Activated CD4-positive, CD25-positive, alpha-beta regulatory T cell (primary cell): ENCODE measurements at places on chromosomes 5 and 9.
A peak's percentile ranks its signal among the peaks of the same experiment; 100 is the strongest.

- no peak for DNase-seq
These were observed 6.4 kb upstream of the SMIM32 start for GRCh38 chr5:136199408-136199807.

GRCh38 chr9:99121604-99122003 lies 16.7 kb downstream of the TGFBR1 start:
- DNase-seq: no peak

DNA sequence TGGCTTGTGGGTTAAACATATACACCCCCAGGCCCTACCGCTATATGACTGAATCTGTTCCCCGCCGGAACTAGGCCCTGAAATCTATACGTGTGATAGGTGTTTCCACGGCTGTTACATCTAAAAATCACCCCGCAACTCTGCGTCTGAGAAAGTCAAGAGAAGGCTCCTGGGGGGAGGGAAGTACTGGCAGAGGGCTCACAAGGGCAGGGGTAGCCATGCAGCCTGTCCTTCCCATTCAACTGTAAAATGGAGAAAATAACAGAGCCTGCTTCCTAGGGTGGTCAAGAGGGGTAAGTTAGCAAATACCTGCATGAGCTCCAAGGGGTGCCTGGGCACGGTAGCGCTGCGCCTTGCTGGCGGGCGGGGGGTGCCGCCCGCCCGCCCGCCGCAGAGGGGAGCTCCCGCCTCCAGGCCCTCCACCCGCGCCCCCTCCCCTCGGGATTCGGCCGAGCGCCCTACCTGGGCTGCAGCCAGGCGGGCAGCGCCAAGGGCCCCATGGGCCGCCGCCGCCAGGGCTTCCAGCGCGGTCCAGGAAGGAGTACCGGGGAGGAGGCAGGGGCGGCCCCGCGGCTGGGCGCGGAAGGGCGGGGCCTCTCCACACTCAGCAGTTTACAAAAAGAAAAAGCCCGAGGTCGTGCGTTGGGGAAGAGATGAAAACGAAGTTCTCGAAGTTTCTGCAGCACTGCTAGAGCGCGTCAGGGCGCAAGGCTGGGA lies at the start of gene HACD4:
Gene HACD4, minus strand, starts transcription at position 550 of the 717 bp plus-strand sequence. Its CDS starts 50 bp downstream, at position 500.
- peak; percentile 19 for DNase-seq

- no peak for DNase-seq
These were observed 16.2 kb downstream of the UHRF2 start for GRCh38 chr9:6428940-6429889.

DNA sequence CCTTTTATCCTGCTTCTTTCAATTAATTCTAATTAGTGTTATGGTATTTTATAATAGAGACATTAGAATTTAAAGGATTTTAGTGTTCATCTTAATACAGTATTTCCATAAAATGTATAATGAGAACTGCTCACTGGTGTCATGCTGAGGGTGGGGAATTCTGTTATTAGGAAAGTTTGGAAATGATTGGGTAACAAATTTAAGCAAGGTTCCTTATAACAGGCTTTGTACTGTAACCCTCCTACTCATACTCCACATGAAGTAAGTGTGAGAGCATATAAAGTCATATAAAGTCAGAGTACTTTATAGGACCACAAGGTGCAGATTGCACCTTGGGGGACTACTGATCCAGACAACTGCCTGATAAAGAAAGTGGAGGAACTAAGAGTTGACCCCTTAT lies 42.2 kb downstream of the SV2C start:
- DNase-seq: no peak

GRCh38 chr5:165086465-165086864 lies 1581.0 kb downstream of the MAT2B start:
- no peak for DNase-seq

DNA sequence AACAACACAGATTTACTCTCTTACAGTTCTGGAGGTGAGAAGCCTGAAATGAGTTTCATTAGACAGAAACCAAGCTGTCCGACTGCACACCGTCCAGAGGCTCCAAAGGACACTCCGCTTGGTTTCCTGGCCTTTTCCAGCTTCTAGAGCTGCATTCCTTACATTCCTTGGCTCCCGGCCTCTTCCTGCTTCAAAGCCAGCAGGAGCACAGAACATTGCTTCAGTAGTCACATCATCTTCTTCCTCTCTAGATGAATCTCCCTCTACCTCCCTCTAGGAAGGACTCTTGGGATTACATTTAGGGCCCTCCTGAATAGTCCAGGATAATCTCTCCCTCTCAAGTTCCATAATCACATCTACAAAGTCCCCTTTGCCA lies 213.3 kb downstream of the CDK5RAP2 start:
- no peak for DNase-seq

- DNase-seq: no peak
These were observed 212.1 kb downstream of the SLF1 start for GRCh38 chr5:94830520-94830919.

DNA sequence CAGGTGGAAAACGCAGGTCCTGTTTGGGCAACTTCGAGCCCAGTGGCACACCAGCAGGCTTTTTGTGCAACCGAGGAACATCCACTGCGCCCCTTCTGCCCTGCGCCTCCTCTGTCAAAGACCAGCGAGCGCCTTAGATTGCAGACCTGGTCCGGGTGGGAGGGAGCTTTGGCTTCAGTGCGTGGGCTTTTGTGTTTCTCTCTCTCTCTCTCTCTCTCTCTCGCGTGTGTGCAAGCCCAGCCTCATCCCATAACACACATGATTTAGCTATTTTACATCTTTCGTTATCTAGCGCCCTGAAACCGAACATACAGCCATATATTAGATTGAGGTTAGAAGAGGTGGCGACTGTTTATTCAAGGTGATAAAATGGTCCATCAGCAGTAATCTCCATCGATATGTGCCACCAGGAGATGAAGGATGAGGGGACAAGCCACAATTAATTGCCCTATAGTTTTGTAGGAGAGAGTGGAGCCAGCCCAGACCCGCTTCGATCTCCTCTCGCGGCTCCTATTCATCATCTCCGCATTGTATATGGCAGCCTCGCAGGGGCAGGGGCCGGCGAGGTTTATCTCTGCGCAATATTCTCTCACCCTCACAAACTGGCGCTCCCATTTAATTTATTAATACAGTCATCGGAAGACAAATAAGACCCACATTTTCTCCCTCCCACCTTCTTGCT lies 5.3 kb downstream of the PRDM6 start:
- DNase-seq: no peak

DNA sequence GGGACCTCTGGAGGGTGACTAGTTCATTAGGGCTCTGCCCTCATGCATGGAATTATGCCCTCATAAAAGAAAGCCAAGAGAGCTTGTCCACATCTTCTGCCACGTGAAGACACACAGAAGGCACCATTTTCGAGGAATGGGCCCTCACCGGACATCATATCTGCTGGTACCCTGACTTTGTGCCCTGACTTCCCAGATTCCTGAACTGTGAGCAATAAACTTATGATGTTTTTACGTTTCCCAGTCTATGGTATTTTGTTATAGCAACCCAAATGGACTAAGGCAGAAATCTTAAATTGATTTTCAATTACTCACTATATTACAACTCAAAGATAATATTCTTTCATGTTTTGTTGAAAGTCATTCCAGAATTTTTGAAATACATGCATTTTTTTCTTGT lies 163.8 kb upstream of the PAPPA start:
- DNase-seq: no peak

DNA sequence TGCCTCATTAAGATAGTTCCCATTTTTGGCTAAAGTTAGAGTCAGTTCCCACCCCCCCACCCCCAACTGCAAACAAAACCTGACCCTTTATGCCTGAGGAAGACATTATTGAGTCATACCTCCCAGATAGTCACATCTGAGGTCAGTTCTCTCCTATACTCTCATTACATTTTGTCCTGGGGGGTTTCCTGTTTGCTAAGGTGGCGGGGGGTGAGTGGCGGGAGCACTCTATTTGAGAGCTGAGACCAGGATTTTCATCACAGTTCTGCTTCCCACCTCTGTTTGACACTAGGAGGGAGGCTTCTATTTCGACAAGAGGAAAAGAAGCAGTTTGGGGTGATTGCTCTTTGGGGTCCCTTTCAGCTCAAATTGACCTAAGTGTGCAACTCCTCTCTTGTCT lies 59.4 kb upstream of the ICE1 start:
- no peak for DNase-seq

GRCh38 chr5:112125903-112126302 lies 293.2 kb downstream of the EPB41L4A start:
- no peak for DNase-seq

DNA sequence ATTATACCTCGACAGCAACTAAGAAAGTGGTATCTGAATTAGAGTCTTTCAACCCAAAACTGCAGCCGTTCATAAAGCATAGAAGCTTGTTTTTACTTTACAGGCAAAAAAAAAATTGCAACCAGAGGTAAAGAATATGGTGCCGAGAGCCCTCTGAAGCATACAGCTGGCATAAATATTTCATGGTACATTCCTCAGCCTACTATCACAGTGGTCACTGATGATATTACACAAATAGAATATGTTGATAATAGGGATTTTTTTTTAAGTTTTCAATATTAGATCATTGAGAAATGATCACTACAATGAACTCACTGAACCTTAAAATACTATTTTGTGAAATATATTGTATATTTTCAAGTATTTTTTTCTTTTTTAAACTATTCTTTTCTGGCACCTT lies 6.2 kb upstream of the SMC2 start:
- no peak for DNase-seq

GRCh38 chr5:9720361-9720760 lies 90.2 kb upstream of the TAS2R1 start:
- DNase-seq: no peak

DNA sequence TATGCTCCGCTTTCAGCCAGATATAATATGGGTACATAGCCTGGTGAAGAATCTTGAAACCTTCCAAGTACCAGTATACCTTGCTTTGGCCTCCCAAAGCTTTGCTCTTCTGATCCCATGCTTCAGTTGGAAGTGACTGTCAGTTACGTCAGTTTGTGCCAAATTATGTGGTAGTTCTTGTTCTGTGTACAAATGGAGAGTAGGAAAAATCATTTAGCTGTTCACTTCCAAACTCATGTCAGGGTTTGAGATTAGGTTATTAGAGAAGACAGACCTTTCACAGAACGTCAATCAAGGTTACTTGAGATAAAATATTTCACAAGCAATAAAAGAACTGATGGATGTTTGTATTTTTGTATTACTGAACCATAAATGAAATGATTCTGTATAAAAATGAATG lies 117.2 kb downstream of the NDUFS4 start:
- no peak for DNase-seq

DNA sequence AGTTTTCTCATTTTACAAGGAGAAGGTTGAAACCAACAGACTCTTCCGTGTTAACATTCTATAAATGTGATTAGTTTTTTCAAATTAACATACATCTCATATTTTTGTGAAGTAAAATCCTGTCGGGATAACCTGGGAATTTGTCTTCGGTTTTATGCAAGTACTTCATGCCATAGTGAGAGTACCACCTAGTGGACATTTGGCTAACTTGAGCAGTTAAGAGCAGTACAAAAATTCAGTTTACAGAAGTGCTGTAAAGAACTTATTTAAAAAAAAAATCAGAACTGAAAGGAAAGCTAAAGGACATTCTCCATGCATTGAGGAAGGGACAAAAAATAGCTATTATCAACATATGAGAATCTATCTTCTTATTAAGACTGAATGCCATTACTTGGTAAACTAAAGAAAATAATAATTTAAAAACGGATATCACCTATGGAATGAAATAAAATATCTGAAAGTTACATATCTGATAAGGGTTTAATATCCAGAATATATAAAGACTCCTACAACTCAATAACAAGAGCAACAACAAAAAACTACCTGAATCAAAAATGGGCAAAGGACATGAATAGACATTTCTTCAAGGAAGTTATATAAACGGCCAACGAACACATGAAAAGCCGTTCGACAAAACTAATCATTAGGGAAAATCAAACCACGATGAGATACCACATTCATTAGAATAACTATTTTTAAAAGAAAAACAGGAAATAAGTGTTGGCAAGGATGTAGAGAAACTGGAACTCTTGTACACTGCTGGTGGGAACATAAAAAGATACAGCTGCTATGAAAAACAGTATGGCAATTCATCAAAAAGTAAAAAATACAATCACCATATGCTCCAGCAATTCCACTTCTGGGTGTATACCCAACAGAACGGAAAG lies 117.0 kb upstream of the GNA14 start:
- no peak for DNase-seq

GRCh38 chr5:109053995-109054417 lies 306.3 kb downstream of the FER start:
- DNase-seq: no peak

- DNase-seq: no peak
These were observed 227.9 kb downstream of the LURAP1L start for GRCh38 chr9:13002740-13003139.

- no peak for DNase-seq
These were observed 387.7 kb downstream of the BNC2 start for GRCh38 chr9:16482764-16483163.

DNA sequence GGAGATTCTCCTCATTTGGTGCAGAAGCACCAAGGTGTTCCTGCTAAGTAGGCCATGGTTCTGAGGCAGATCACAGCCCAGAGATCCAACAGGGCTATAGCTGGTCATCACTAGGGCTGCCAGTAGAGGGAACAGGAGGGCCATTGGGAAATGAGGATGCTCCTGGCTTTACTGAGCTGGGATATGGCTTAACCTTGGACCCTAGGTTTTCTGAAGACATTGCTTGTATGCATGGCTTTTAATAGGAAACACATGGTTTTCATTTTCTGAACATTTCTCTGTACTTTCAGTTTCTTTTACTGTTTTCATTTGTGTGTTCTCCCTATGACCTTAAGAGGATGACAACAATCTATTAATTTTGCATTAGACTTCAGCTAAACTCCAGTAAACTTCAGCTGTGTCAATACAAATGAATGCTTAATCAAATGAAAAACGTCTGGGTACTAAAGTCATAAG lies at the start of gene IFNW1:
Gene IFNW1, minus strand, starts transcription at position 406 of the 456 bp plus-strand sequence. Its CDS starts 262 bp downstream, at position 144.
- no peak for DNase-seq

- no peak for DNase-seq
These were observed 114.3 kb upstream of the TNC start for GRCh38 chr9:115232181-115232774.

- no peak for DNase-seq
These were observed 7.1 kb upstream of the PCSK1 start for GRCh38 chr5:96440185-96440538.
